Peyer's patch (tissue), 4 donors: ENCODE measurements at places on chromosomes 11 and 22. TPM values are rescaled to one million over a fixed set of nuclear protein-coding genes. Genes with fewer than 3 reads are reported as not detected.

DNA sequence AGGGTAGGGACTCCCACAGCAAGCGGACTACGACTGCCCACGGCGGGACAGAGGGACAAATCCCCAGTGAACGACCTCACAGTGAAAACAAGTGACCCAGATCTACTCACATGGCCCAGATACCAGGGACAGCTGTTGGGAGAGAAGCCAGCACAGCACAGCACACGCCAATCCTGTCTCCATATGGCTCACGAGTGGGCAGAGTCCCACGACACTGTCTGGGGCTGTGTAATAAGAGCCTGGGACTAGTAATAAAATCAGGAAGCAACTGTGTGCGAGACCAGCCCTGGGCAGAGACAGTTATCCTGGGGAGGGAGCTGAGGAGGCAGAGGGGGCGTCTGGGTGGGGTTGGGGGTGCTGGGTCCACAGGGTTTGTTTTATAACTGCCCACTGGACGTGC lies 385.0 kb downstream of the CTTN start:
- peaks cover 12% of the 10 kb centered on the region for H3K4me1 ChIP-seq
- DNase-seq, result no peak
- no peak overlapping the region for H3K27ac ChIP-seq
- H3K36me3 ChIP-seq, result no peaks in the 10 kb centered on the region

- no peak overlapping the region for H3K27ac ChIP-seq
- DNase-seq, result no peak
- no peak overlapping the region for H3K4me3 ChIP-seq
- H3K4me1 ChIP-seq, result no peaks in the 10 kb centered on the region
- no peaks in the 10 kb centered on the region for H3K36me3 ChIP-seq
Observed at GRCh38 chr11:62391642-62392425, 27.0 kb upstream of the SCGB1A1 start.

DNA sequence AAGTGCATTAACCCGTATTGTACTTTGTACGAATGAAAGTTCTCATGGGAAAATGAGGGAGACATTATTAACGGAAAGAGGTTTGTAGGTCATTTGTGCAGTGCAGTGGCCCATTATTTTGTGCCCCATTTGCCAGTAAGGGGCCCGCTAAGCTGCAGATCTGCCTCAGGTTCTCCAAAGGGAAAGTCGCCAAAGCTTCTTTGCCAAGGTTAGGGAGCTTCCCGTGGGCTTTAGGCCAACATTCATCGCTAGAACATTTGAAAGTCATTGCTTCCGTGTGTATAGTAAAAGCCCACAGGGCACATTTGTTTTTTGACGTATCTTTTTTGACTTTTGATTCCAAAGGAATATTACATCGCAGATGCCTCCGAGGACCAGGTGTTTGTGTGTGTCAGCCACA lies 61.0 kb upstream of the SORL1-AS1 start:
- no peak for DNase-seq
- no peaks in the 10 kb centered on the region for H3K4me1 ChIP-seq
- H3K4me3 ChIP-seq, result no peak overlapping the region
- H3K27ac ChIP-seq, result no peak overlapping the region
- no peaks in the 10 kb centered on the region for H3K27me3 ChIP-seq

GRCh38 chr11:83241291-83241946 lies 44.7 kb downstream of the CCDC90B start:
- no peak overlapping the region for H3K27ac ChIP-seq
- H3K27me3 ChIP-seq, result no peaks in the 10 kb centered on the region
- H3K36me3 ChIP-seq, result no peaks in the 10 kb centered on the region
- no peaks in the 10 kb centered on the region for H3K4me1 ChIP-seq

DNA sequence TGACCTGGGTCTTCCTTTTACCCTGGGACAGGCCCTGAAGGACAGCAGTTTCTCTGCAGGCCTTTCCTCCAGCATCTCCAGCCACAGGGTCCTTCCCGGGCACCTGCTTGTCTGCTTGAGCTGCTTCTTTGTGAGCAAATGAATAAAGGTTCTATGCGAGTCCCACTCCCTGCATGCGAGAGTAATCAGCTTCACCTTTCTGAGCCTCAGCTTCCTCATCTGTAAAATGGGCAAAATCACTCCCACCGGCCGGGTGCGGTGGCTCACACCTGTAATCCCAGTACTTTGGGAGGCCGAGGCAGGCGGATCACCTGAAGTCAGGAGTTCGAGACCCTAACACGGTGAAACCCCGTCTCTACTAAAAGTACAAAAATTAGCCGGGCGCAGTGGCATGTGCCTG lies 31.1 kb downstream of the IFT27 start:
- no peak overlapping the region for H3K27ac ChIP-seq
- no peaks in the 10 kb centered on the region for H3K4me1 ChIP-seq
- peak; percentile 25 for DNase-seq
- H3K4me3 ChIP-seq, result no peak overlapping the region
- no peaks in the 10 kb centered on the region for H3K36me3 ChIP-seq

GRCh38 chr11:114290503-114291235 lies 5.5 kb upstream of the NNMT start:
- H3K27ac ChIP-seq, result no peak overlapping the region
- H3K4me3 ChIP-seq, result no peak overlapping the region
- no peak for DNase-seq
- no peaks in the 10 kb centered on the region for H3K4me1 ChIP-seq
- H3K27me3 ChIP-seq, result no peaks in the 10 kb centered on the region

The SCT gene
- total RNA-seq, result not detected

The KCNJ4 gene
- not detected for total RNA-seq

The TMPRSS13 gene
- total RNA-seq, result not detected
